ENCODE measurements at places on chromosomes 1 and 21.

- no peak for DNase-seq
Observed at GRCh38 chr1:72051538-72051937, 230.8 kb downstream of the NEGR1 start.

DNA sequence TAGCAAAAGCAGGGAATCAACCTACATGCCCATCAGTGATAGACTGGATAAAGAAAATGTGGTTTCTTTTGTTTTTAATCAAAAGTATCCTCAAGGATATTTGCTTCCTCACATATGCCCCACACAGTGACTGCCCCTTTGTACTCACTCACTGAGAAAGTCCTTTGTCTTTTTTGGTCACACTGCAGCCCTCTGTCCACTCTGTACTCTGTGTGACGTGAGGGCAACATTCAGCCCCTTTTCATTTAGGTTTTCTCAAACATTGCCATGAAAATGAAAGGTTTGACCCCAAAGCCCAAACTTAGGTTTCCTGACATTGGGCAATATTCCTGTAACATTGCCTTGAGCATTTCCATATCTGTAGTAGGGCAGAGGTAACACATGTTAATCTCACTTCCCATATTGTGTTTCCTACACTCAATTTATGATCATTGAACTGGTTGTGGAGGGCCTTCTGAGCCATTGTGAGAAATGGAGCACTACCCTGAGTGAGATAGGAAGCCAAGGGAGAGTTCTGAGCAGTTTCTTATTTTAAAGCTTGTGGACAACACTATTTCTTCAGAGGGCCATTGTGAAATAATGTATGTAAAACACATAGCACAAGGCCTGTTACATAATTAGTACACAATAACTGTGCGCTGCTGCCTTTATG is 501.9 kb upstream of the C1orf87 start:
- DNase-seq = no peak

GRCh38 chr1:166489670-166490436 is 323.1 kb upstream of the FAM78B start:
- DNase-seq = no peak

DNA sequence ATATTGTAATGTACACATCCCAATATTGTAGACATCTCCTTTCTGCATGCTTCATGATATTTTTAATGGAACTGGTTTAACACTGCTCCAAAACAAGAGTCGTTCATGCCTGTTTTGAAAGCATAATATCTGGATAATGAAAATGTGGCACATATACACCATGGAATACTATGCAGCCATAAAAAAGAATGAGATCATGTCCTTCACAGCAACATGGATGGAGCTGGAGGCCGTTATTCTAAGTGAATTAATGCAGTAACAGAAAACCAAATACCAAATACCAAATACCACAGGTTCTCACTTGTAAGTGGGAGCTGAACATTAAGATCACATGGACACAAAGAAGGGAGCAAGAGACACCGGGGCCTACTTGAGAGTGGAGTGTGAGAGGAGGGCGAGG is 92.2 kb upstream of the C1orf105 start:
- no peak for DNase-seq

GRCh38 chr1:214584805-214585766 is 17.9 kb upstream of the CENPF start:
- peak; percentile 76 for DNase-seq

- peak; percentile 77 for DNase-seq
Observed at GRCh38 chr1:209875515-209875914, 47.7 kb downstream of the UTP25 start.

- peak; percentile 22 for DNase-seq
Observed at GRCh38 chr1:14778898-14779865, 180.7 kb downstream of the KAZN start.

- no peak for DNase-seq
Observed at GRCh38 chr1:196142111-196142640, 466.1 kb downstream of the KCNT2 start.

- DNase-seq = no peak
Observed at GRCh38 chr1:43299101-43299500, 1.7 kb upstream of the TIE1 start.

DNA sequence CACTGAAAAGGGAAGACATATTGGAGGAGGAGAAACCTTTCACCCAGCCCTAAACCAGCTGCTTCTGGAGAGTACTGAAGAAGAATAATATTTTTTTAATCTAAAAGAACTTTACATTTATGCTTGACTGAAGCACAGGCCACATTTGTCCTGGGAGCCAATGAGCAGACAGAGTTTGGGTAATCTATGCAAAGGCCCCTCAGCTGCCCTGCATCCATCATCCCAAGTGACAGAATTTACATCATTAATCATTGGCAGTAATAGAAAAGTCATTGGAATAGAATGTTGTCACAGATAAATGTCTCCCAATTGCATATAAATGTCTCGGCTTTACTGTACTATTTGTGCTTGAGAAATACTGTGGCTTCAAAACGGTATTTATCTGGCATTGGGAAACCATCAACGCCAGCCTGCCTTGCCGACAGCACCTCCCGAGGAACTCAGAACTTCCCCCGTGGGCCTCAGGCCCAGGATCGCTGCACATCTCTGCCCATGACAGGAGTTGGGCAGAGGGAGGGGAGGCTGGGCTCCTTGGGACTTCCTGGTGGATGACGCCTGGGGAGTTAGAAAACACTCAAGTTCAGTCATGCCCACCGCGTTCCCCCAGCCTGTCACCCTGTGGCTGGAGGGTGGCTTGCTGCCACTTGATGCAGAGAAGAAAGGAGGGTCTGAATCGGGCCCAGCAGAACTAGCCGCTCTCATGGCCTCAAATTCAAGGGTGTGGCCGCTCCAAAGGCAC is 133.1 kb downstream of the CAMTA1 start:
- no peak for DNase-seq

GRCh38 chr1:32335535-32335789 is 571 bp downstream of the MARCKSL1 start:
- DNase-seq = no peak

GRCh38 chr21:14522736-14523135 is 23.4 kb downstream of the SAMSN1 start:
- no peak for DNase-seq
